Stimulated activated CD4-positive, alpha-beta T cell treated with anti-CD3 and anti-CD28 coated beads, Interleukin-1b, Interleukin-23, amount 100 ng/mL, for 1 hour (primary cell): ENCODE measurements at places on chromosomes 16 and 17.

DNA sequence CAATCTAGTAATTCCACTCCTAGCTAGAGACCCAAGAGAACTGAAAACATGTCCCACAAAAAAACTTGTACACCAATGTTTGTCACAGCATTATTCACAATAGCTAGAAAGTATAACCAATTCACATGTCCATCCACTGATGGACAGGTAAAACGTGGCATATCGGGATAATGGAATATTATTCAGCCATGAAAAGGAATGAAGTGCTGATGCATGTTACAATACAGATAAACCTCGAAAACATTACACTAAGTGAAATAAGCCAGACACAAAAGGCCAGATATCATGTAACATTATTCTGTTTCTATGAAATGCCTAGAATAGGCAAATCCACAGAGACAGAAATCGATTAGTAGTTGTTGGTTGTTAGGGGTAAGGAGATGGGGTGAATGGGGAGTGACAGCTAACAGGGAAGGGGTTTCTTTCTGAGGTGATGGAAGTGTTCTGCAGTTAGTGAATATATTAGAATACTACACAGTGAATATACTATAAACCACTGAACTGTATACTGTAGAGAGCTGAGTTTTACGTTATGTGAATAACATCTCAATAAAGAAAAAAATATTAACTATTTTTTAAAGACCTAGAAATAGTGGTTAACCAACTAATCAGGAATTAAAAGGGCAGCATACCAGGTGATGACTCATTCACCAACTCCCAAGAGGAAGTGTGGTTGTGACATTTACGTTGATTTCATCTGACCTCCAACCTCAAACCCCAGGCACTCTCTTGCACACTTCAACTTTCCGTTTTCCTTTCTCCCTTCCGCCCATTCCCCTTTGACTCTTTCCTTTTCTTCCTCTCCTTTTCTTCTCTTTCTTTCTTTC is 48.6 kb downstream of the GAS7 start:
- no peak for DNase-seq

GRCh38 chr17:36721560-36722120 is 120.3 kb downstream of the MRM1 start:
- no peak for DNase-seq

DNA sequence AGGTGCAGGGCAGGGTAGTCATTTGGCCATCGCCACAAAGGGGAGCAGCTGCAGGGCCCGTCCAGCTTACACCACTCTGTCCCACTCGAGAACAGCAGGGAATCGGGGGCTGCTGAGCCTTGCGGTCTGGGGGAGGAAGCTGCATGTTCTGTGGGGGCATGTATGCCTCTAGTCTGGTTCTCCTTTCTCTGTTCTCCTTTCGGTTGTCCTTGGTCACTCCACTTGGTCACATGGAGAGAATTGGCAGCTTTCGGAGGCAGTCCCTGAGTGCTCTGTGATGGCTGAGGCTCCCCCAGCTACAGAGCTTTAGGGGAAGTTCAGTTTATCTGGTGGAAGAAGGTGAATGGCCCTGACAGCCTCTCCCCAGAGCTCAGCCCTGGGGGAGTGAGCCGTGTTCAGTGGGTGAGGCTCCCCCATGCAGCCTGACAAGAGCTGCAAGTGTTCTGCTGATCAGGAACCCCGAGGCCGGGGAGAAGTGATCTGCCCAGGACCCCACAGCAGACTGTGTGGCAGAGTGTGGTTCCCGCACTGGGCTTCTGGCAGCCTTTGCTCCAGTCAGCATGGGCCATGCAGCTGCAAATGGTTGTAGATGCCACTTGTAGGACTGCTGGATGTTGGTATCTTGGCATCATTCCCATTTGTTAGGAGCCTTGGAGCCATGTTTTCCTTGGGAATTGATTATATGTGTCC is 22.3 kb upstream of the SMPD3 start:
- DNase-seq = no peak

DNA sequence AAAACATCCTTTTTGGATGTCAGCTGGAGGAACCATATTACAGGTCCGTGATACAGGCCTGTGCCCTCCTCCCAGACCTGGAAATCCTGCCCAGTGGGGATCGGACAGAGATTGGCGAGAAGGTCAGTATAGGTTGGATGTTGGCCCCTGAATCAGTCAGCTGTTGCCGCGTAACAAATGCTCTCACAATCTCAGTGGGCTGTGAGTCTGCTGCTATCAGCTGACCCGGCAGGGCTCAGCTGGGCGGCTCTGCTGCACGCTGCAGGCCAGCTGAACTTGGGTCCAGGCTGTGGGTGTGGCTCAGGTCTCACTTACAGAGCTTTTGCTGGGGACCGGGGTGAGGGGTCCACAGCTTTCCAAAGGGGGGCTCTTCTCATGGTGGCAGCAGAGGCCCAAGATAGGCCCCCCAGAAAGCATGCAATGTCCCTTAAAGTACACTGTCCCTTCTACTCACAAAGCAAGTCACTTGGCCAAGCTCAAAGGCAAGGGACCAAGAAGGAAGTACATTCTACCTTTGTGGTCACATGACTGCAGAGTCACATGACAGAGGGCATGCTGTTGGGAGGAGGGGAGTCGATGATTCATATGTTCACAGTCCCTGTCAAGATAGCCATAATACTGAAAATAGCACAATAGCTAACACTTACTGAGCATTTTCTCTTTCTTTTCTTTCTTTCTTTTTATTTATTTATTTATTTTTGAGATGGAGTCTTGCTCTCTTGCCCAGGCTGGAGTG is 134.2 kb downstream of the ABCC1 start:
- no peak for DNase-seq

- DNase-seq = peak; percentile 46
Observed at GRCh38 chr17:43994272-43995149, 9.9 kb upstream of the NAGS start.

DNA sequence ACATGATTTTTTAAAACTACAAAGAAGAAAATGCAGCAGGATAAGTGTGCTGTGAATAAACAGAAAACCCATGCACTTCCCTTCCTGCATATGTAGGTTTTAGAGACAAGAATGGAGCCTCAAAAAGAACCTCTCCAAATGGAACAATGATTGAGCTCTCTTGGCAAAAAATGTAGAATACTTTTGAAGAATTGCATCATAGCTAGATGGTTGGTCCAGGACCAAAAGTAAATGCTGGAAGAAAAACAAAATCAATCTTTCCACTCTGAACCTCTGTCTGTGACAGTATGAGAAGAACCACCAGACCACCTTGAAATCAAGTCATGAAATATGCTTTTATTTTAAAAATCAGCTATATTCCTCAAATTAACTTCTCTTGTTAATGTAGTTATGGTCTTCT is 17.5 kb downstream of the HELZ start:
- DNase-seq = no peak

- no peak for DNase-seq
Observed at GRCh38 chr16:84544031-84544773, 39.7 kb upstream of the MEAK7 start.

- no peak for DNase-seq
Observed at GRCh38 chr17:79838522-79839274, 542 bp downstream of the CBX4 start.

GRCh38 chr16:12672986-12673385 is 130.7 kb downstream of the CPPED1 start:
- no peak for DNase-seq

- no peak for DNase-seq
Observed at GRCh38 chr17:65743308-65743655, 181.8 kb upstream of the AXIN2 start.

DNA sequence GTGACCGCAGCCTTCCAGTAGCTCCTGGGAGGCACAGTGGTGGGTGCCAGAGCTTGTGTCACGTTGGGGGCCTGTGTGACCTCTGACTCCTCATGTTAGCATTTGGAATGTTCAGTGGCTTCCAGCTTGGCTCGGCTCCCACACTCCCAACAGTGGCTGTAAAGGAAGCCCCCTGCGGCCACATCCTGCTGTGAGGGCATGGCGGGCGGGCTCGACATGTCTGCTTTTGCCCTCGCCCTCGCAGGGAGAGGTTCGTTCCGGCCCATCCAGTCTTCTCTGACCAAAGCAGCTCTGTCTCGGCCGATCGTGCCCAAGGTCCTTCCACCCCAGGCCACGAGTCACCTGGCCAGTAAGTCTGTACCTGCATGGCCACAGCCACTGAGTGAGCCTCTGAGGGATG is 12.2 kb upstream of the JPT2 start:
- DNase-seq = no peak

GRCh38 chr17:7586673-7587419 is 3.0 kb downstream of the SOX15 start:
- DNase-seq = no peak

DNA sequence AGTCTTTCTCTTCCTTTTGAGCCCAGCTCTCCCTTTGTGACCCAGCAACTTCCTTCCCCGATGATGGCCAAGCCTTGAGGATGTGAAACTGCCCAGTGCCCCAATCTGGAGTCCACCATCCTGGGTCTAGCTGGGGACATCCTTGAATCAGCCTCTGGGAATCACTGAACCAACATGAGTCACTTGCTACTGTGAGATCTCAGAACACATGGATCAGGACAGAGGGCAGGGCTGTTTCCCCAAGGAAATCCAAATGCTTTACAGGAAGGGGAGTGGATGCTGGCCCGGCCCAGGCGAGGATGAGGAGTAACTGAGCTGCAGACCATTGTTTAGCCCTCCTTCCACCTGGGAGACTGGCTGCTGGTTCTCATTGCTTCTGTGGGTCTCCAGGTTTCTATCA is 547.6 kb downstream of the WWOX start:
- DNase-seq = no peak

DNA sequence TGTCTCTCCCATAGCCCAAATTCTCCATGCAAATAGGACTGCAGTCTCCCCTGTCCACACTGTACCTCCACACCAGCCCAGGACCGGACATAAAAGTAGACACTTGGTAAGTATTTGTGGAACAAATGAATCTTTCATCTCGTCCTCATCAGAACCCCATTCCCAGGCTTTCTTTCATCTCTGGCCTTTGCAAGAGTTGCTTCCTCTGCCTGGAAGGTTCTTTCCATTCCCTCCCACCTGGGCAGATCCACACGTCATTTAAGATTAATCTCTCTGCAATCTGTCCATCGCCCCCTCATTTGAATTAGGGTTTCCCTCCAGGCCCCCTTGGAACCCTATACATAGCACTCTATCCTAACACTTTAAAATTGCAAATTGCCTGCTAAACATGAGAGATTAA is 3.9 kb upstream of the NXPH3 start:
- no peak for DNase-seq

GRCh38 chr17:83142619-83143018 is 63.2 kb downstream of the METRNL start:
- DNase-seq = no peak

- DNase-seq = no peak
Observed at GRCh38 chr17:64083563-64084085, 46.3 kb downstream of the ERN1 start.

DNA sequence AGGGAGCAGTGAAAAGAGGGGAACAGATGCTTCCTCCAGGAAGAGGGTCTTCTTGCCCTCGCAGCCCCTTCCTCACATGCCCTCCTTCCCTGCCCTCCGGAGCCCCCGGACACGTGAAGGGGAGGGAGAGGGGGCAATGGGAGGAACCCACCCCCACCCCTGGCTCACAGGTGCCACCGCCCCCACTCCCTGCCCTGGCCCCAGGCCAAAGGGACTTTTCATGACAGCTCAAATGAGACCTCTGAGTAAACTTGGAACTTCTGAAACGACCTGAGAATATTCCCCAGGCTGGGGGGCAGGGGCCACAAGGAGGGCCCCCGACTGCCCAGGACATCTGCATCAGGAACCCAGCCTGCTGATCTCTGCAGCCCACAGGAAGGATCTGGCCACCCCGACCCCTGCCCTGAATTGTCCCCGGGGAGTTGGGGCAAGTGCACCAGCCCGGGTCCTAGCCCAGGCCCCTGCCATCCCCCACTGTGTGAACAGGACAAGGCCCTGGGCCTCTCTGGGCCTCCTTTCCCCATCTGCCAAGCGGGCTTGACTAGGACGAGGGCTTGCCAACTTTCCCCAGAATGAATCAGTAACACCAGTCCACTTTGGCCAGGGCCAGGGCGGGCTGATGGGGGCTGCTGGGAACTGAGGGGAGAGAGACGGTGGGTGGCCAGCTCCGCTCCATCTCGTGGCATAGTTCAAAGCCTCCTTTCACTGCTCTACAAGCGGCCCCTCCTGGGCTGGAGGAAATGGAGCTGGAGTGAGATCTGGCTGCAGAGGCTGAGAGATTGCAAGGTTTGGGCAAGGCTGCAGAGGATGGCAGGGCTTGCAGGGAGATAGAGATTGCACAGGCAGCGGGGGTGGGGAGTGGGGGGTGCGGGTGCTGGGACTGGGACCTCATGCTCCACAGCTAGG is 3.8 kb downstream of the IL21R start:
- DNase-seq = peak; percentile 77

DNA sequence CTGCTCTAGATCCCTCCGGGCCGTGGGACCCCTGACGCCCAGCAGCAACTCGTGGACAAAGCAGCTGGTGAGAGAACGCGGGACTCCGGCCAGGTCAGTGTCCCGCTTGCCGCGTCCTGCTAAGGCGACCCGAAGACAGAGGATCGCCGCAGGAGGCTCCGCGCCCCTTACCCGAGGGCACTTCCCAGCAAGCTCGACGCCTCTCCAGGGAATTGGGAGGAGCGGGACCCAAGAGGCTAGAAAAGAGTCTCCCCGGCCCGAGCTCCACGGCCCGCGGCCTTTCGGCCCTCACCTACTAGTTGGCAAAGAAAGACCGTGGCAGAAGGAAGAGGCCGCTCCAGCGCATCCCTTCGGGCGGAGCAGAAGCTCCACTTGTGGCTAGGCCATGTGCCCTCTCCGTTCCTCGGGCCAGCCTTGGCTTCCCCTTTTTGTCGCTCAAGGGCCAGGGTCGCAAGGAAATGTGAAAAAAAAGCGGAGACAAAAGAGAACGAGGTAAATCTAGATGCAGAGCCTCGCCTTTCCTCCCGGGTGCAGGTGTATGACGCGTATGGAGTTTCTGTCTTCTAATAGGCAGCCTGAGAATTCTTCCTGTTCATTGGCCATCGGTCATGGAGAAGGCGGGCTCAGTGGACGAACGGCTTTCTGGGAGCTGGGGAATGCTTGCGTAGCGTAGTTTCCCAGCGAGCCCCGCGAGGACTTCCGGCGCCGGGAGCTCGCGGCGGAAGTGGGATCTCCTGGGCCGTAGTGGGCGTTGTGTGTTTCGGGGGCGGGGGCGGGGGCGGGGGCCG is at the start of gene ZNF213:
Gene ZNF213, plus strand, starts transcription at position 692 of the 788 bp plus-strand sequence. CDS start 2,252 bp downstream, outside the sequence.
- peak; percentile 62 for DNase-seq

DNA sequence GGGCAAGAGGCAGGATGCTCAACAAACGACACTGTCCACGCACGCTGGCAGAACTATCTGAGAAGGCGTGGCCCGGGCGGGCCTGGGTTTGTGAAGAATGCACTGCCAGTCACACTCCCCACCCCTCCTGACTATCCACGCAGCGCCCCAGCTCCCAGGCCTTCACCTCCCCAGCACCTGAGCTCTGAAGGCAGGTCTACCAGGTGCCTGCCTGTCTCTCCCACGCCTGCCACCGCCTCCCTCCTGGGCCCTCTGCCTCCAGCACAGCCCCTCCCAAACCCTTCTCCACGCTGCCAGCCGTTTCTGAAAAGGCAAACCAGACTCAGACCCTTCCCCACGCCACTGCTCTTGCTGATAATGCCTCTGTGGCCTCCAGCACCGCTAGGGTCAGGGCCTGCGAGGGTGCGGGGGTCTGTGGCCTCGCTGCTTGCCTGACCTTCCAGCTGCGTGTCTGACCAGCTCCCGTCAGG is 11.6 kb downstream of the MYBBP1A start:
- DNase-seq = no peak
